Activated T-cell treated with anti-CD3 and anti-CD28 coated beads, Interleukin-2, amount 50 U/mL, for 24 hours (primary cell): ENCODE measurements at places on chromosomes 7 and 10.

DNA sequence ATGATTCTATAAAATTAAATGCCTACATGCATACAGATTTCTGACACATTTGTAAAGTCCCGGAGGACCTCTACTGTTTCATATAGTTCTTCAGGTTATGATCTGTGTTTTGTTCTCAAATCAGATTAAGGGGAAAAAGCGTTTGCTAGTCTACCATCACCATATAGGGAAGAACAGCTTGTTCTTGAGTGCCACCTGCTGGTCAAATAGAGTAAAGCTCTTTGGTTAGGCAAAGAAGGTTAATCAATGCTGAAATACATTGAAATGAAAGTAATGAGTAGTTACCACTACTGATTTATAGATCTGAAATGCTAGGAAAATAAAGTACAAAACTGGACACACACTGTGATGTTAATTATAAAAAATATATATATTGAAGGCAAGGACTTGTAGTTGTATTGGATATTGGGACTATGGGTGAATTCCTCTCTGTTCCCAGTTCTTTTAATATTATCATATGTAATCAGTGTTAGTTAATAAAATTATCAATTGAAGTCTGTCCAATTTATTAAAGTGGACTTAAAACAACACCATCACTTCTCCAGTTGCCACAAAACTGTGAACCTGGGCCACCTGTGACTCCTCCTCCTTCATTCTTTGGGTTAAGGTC, 72.6 kb upstream of the PDLIM1 start:
- DNase-seq = no peak

DNA sequence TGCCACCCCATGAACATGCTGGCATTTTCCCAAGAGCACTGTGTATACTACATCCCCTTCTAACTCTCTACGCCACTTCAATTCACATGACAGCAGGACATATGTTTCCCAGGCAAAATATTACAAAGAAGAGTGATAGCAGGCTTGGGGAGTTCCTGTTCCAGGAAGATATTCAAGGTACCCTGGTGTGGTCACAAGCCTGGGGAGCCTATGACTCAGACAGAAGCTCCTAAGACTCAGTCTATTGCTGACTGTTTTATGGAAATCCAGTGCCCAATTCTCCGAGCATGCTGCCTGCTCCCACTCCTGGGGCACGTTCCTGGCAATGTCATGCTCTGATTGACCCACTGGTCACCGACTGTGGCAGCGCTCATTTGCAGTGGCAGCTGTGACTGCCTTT, 23.5 kb upstream of the ABLIM1 start:
- DNase-seq = no peak

DNA sequence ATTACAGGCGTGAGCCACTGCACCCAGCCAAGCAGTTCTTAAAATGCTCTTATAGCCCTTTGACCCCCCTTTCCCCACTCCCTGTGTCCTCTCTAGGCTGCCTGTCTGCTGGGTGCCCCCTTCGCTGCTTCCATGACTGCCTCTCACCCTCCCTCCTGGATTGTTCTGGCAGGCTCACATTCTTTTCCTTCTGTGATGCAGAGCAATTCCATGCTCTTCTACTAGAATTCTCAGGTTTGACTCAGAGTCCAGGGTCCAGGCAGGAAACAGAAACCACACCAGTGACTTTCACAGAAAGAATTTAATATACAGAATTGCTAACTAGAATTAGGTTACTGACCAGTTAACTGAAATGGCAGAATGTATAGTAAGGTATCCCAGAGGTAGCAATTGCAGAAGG, 244.8 kb downstream of the BAMBI start:
- DNase-seq = no peak

DNA sequence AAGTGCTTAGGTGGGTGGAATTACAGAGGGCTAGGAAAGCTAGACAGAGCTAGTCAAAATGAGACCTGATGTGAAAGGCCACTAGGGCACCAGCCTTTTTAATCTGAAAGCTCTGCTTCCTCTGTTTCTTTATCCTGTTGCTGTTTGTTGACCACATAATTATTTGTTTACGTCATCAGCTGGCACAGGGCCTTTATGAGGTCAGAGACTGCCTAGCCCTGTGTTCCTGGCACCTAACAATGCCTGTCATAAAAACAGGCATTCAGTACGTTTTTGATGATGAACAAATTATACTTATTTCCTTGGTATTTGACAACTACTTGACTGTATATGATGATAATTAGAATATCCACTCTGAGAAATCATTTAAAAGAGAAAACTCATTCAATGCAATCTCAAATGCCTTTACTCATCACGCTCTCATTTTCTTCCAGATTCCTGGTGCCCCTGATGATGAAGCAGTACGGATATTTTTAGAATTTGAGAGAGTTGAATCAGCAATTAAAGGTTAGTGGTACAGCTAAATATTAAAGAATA, 26.0 kb downstream of the RBM17 start:
- no peak for DNase-seq

GRCh38 chr7:43137811-43138210, 25.4 kb downstream of the HECW1 start:
- DNase-seq = no peak
